ENCODE measurements at places on chromosomes 3 and 15.

GRCh38 chr15:38613085-38613484 is 48.5 kb upstream of the RASGRP1 start:
- DNase-seq, result no peak

GRCh38 chr3:126213379-126214028 is 33.1 kb upstream of the ALDH1L1 start:
- no peak for DNase-seq

DNA sequence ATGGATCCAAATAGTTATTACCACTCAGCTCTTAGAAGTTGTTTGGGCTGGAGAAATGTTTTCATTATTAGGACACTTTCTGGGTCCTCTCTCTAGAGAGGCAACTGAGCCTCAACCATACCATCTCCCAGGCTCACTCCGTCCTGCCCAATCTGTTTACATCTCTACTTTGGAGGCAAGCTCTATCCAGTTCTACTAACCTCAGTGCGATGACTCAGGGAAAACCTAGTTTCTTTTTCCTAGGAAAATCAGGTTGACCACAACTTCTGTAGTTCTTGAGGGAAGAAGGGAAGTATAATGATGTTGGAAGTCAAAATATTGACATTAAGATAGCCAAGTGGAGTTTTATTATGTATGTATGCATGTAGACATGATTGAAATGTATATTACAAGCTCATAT is 40.4 kb downstream of the LPP start:
- no peak for DNase-seq

DNA sequence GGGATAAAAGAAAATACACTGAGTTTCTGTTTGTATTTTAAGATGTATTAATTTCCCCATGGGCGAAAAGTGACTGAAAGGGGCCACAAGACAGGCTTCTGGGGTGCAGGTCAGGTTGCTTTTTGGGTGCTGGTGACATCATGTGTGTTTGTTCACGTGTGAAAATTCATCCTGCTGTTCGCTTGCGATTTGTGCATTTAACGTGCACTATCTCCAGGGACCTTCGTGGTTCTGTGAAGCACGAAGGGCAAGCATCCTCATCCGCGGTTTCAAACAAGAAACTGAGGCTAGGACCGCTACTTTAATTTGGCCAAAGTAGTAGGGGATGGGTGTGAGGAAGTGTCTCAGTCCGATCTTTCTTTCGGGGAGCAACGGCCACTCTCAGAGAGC is 1.6 kb upstream of the SMAD6 start:
- DNase-seq, result no peak

DNA sequence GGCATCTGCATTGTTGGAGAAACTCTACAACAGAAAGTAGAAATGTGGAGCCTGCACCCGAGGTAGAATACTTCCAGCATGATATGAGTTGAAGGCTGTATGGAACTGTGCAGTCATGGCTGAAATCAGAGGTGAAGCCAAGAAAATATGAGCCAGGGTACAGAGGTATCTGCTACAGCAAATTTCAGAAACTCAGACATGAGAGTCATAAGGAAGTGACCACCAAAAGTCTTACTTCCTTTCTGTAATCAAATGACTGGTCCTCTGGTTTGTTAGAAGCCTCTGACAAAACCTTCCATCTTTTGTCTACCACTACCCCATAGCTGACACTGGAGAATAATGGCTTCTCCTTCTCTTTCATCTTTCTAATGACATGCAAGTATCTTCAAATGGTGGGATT is 159.4 kb downstream of the TMEM108 start:
- no peak for DNase-seq

- no peak for DNase-seq
Observed at GRCh38 chr3:12532182-12532581, 13.1 kb downstream of the MKRN2OS start.

GRCh38 chr15:95024351-95024750 is 793.0 kb downstream of the MCTP2 start:
- no peak for DNase-seq

DNA sequence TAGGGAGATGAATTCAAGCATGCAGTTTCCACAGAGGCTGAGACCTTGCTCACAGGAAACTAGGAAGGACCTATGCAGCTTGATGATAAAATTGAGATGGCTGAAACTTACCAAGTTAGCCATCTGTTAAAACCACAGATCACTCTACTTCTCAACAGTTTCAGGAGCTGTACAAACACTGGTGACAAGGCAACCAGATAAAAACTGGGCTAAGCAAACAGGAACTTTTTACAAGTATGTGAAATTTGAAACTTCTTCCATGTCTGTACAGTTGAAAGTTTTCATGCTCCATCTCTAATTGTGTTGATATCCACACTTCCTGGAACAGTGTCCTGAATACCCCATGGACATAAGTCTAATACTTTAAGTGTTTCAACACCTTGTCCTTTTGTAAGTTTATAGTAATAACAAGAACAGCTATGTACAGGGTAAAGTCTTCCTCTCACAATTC is 78.2 kb downstream of the FAIM start:
- DNase-seq, result no peak

- peak; percentile 78 for DNase-seq
Observed at GRCh38 chr3:50600841-50601591, 10.6 kb downstream of the CISH start.

GRCh38 chr3:47813551-47814177 is 10.7 kb downstream of the DHX30 start:
- DNase-seq, result no peak

DNA sequence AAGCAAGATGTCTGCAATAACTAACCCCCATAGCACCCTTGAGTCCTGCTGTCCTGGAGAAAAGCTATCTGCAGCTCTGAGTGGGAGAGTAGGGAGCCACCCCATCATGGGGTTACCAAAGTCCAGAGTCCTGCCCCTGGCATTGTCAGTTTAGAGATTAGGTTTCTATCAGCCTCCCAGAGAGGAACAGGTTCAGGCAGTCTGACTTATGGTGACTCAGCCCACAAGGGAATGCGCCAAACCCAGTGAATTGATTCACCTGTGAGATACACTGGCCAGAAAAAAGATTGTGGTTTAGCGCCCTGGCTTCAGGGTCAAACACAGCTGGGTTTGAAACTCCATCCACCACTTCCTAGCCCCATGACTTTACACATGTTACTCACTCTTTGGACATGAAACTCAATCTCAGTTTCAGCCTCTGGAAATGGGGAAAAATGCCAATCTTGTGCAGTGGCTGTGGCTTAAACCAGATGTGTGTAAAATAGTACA is 263.6 kb upstream of the HES1 start:
- no peak for DNase-seq
